ENCODE measurements at places on chromosomes 16 and 17.

DNA sequence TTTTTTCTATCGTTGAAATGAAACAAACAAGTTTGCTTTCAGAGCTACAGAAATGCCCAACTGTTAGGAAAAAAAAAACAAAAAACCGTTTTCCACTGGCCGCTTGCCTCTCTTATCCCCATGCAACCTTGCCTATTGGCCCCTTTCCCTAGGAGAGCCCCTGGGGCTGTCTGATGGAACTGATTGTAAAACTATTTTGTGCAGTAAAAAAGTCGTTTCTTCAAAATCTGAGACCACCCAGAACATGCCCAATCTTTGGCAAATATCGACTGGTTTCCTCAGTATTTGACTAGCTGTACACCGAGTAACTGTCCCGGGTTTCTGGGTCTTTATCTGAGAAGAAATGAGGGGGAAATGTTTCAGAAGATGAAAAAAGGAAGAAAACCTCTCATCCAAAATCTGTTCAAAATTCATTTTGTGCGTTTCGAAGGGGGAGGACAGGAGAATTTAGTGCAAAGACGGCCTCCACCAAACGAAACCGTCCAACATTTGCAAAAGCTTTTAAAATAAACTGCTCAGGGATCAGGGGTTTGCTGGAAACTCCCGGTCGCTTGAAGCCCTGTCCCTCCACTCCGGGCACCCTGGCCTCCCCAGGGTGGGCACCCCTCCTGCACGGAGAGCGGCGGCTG, 1.1 kb upstream of the GNAO1 start:
- DNase-seq: no peak

DNA sequence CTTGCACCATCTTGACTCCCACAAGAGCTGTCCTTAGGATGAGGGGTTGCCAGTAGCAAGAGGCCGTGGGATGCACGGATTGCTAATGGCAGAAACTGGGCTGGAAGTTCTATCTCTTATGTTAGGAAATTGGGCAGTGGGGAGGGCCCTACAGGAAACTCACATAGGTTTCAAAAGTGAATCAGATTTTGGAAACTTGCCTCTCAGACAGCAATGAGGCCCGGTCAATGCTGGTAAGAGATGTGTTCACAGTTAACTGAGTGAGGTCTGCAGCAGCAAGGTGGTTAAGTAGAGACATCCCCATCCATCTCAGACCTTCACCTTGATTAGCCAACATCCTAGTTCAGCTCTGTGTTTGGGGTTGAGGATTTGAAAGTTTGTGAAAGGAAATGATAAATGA, 164.7 kb downstream of the ABCA8 start:
- no peak for DNase-seq

GRCh38 chr17:79974566-79975497, 60.8 kb downstream of the TBC1D16 start:
- DNase-seq: no peak

- no peak for DNase-seq
Measured at GRCh38 chr16:55569025-55569424, 2.5 kb downstream of the CAPNS2 start.

- DNase-seq: no peak
Measured at GRCh38 chr17:78399693-78400144, 21.3 kb downstream of the PGS1 start.

DNA sequence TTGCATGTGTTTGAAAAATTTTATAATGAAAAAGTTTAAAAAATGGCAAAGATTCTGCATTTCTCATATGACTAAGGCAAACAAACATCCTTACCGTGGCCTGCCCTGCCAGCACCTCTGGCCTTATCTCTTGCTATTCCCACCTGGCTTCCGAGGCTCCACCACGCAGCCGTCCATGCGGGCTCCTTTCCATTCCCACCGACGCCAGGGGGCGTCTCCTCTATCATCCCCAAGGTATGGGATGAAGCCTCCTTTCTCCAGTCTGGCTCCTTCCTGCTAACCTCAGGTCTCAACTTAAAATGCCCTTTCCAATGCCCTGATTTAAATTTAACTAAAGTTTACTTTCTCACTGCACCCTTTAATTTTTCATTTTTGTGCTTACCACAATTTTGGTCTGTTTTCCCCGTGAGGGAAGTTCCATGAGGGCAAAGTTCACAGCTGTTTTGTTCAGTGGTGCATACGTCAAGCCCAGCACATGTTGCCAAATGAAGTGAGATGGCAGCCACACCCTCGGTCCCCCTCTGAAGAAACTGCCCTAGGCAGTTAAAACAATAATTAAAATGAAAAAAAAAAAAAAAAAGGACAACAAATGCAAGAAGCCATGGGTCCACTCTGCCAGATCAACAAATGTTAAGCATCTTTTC, 13.3 kb upstream of the SDK2 start:
- DNase-seq: no peak

DNA sequence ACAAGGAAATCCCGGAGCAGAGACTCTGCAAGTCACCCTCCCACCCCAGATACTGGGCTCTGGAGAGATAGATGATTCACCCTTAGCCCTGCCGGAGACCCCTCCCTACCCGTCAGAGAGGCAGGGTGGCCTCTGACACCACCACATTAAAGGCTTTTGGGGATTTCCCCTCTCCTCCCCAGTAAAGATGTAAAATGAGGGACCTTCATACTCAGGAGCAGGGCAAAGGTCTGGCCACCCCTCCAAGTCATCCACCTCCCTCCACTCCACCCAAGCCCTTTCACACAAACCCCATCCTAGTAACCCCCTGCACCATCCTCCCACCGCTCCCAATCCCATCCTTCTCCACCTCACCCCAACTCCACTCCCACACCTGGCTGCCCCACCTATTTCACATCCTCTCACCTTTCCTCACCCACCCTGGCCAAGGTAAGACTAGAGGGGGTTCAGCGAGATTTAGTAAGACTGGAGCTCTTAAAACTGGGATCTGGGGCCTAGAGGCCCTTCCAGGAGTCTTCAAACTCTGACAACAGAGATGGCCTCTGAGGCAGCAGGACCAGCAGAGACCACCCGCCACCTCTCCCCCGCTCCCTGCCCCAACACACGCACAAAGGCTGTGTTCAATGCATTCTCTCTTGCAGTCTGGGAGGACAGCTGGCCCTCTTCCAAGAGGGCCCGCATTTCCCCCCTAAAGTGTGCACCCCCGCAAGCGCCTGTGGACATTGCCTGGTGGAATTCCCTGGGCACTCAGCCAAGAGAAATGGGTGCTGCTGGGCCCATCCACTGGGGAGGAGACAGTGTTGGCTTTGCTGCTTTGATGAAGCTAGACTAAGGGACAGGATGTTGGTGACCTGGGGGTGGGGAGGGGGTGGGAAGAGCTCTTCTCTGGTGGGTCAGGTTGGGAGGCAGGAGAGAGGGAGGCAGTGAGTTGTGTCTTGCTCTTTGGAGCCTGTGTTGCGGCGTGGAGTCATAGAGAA, 1.1 kb downstream of the ABAT start:
- DNase-seq: peak; percentile 66

All from activated CD4-positive, alpha-beta T cell treated with anti-CD3 and anti-CD28 coated beads for 4 hours (primary cell).